ENCODE measurements at places on chromosomes 2 and 18. TPM values are rescaled to one million over a fixed set of nuclear protein-coding genes. Genes with fewer than 3 reads are reported as not detected.

Gene LOXHD1
- total RNA-seq = 1.6 TPM

Gene GPR45
- total RNA-seq = not detected

Gene DPYSL5
- not detected for total RNA-seq

Gene MROH2A
- not detected for total RNA-seq

Gene TWIST2
- 38.2 TPM for total RNA-seq

Gene HOXD12
- total RNA-seq = not detected

Gene ZNF519
- total RNA-seq = 9.1 TPM

Gene RTP5
- not detected for total RNA-seq

Gene PLA2R1
- total RNA-seq = 27.9 TPM

Gene RMDN2
- 9.8 TPM for total RNA-seq

Gene TMEM214
- total RNA-seq = 47.3 TPM

Gene SFT2D3
- total RNA-seq = 9.8 TPM

DNA sequence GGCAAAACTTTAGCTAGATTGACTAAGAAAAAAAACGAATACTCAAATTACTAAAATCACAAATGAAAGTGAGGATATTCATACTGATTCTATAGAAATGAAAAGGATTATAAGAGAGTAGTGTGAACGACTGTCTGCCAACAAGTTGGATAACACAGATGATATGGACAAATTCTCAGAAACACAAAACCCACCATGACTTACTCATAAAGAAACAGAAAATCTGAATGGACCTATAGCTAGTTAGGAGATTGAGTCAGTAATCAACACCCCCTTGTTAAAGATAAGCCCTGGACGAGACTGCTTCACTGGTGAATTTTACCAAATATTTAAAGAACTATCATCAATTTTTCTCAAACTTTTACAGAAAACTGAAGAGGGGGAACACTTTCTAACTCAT, 108.8 kb upstream of the TMEM200C start:
- DNase-seq = no peak
- no peaks in the 10 kb centered on the region for H3K36me3 ChIP-seq
- no peak overlapping the region for H3K27ac ChIP-seq

DNA sequence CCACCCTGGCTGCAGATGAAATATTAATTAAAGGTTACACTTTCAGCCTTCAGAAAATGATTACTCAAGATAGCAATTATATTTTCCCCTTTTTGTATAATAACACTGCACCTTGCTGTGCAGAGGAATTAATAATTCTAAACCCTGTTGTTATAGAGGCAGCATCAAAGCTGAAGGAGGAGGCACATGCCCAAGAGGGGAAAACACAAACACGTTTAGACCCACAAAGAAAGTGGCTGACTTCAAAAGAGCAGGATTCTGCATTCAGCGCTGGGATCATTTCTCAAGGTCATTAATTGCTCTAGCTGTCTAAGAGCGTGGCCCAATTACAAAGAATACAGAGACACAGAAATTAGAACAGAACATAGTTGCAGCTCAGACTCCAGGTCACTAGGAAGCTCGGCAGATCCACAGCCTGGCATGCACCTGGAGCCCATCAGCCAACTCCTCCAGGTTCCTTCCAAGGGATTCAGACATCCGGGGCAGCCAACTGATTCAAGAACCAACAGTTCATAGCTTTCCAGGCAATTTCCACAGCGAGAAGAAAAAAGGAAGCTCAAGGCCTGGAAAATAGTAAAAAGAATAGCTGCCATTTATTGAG, 102.3 kb upstream of the ID2 start:
- H3K4me1 ChIP-seq = no peaks in the 10 kb centered on the region
- no peaks in the 10 kb centered on the region for H3K36me3 ChIP-seq
- no peak overlapping the region for H3K27ac ChIP-seq
- no peak overlapping the region for H3K4me3 ChIP-seq
- H3K27me3 ChIP-seq = no peaks in the 10 kb centered on the region

- peak; percentile 8 for DNase-seq
- H3K4me1 ChIP-seq = no peaks in the 10 kb centered on the region
- no peak overlapping the region for H3K27ac ChIP-seq
- H3K4me3 ChIP-seq = no peak overlapping the region
Observed at GRCh38 chr2:241788572-241788971, 11.9 kb downstream of the GAL3ST2 start.

GRCh38 chr2:179460181-179460929, 195.7 kb upstream of the SESTD1 start:
- H3K27me3 ChIP-seq = no peaks in the 10 kb centered on the region
- no peak overlapping the region for H3K4me3 ChIP-seq
- H3K36me3 ChIP-seq = no peaks in the 10 kb centered on the region

GRCh38 chr2:168314236-168314635, 66.8 kb upstream of the STK39 start:
- H3K4me1 ChIP-seq = no peaks in the 10 kb centered on the region
- no peak for DNase-seq
- no peak overlapping the region for H3K27ac ChIP-seq
- no peaks in the 10 kb centered on the region for H3K27me3 ChIP-seq
- H3K36me3 ChIP-seq = no peaks in the 10 kb centered on the region
- H3K4me3 ChIP-seq = no peak overlapping the region

DNA sequence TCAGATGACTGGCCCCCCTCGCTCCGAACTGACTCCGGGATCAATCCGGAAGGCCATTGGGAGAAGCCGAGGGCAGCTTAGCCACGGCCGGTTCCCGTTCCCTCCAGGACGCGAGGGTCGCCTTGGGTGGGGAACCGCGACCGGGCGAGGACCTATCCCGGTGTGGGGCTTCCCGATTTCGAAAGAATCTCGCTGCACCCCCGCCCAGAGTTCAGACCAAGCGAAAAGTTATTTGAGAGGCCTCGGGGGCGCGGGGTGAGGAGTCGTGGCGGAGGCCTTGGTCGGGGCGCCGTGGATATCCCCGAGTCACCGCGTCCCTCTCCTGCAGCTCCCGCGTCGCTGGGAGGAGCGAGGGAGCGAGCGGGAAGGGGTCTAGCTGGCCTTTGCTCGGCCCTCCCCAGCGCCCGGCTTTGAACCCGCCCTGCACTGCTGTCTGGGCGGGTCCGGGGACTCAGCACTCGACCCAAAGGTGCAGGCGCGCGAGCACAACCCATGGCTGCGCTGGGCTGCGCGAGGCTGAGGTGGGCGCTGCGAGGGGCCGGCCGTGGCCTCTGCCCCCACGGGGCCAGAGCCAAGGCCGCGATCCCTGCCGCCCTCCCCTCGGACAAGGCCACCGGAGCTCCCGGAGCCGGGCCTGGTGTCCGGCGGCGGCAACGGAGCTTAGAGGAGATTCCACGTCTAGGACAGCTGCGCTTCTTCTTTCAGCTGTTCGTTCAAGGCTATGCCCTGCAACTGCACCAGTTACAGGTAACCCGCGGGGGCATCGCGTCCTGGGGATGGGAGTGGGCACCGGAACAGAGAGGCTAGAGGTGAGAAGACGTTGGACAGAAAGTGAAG, at the start of gene CYP27A1:
CYP27A1 (plus strand) TSS at position 457 of the 837 bp plus-strand sequence; CDS start at position 493, 36 bp downstream.
- H3K27me3 ChIP-seq = no peaks in the 10 kb centered on the region
- peak within 1 kb of the TSS; percentile 69 for H3K4me3 ChIP-seq
- H3K27ac ChIP-seq = peak within 1 kb of the TSS; percentile 91
- no peaks in the 10 kb centered on the region for H3K36me3 ChIP-seq
- no peaks in the 10 kb centered on the region for H3K4me1 ChIP-seq
- DNase-seq = peak; percentile 50

- H3K4me3 ChIP-seq = no peak overlapping the region
- no peak for DNase-seq
- H3K4me1 ChIP-seq = no peaks in the 10 kb centered on the region
- H3K36me3 ChIP-seq = no peaks in the 10 kb centered on the region
Observed at GRCh38 chr18:25646971-25647370, 295.0 kb upstream of the ZNF521 start.

DNA sequence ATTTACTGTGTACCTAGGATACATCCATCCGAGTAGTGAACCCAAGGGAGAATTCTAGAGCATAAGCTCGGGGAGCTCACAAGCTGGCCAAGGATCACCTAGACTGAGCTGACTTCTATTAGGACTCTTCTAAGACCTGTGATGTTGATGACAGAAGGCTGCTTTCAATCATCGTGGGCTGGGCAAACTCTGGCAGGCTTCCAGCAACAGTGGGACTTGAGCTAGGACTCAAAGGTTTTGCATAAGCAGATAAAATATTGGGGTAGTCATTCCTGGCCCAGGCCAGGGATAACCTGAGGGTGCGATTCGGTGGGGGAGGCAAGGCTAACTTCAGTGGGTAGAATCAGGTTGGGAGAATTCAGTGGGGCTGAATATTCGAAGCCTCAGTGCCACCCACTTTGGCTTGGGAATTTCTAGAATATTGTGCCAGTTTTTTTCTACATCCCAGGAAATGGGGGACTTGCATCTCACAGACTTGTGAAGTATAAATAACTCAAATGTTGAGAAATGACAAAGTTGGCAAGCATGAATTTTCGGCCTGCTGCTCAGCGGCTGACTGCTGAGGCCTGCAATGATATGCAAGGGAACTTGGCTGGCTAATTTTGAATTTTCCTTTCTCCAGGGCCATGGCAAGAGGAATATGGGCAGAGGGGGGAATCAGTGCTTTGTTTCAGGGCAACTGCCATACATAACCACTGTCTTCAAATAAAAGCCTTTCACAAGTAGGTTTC, 274.3 kb downstream of the PRKCE start:
- H3K4me1 ChIP-seq = no peaks in the 10 kb centered on the region
- no peak overlapping the region for H3K4me3 ChIP-seq
- H3K27ac ChIP-seq = peak overlapping the region; percentile 3
- no peaks in the 10 kb centered on the region for H3K36me3 ChIP-seq
- DNase-seq = no peak

DNA sequence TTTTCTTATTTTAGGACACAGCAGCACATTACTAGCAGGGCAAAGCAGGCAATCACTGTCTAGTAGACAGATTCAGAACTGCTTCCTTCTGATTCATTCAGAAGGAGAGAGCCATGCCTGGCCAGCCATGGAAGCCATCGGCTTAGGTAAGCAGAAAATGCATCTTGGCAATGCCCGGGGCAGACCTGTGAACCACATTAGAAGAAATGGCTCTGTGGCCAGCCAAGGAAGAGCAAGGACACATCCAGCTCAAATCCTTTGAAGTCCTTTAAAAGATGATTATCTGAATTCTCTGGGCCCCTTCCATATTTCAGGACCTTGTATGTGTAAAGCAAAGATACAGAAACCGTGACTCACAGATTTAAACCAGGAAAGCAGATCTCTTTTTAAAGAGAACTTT, 227.4 kb downstream of the PID1 start:
- no peaks in the 10 kb centered on the region for H3K27me3 ChIP-seq
- H3K27ac ChIP-seq = no peak overlapping the region
- no peaks in the 10 kb centered on the region for H3K36me3 ChIP-seq
- no peak overlapping the region for H3K4me3 ChIP-seq
- DNase-seq = no peak
- no peaks in the 10 kb centered on the region for H3K4me1 ChIP-seq

- H3K4me3 ChIP-seq = no peak overlapping the region
- no peaks in the 10 kb centered on the region for H3K4me1 ChIP-seq
- no peak overlapping the region for H3K27ac ChIP-seq
- no peaks in the 10 kb centered on the region for H3K27me3 ChIP-seq
- no peaks in the 10 kb centered on the region for H3K36me3 ChIP-seq
Observed at GRCh38 chr18:59387687-59388565, 28.9 kb upstream of the LMAN1 start.

- H3K4me3 ChIP-seq = no peak overlapping the region
- no peaks in the 10 kb centered on the region for H3K36me3 ChIP-seq
- DNase-seq = no peak
- H3K27ac ChIP-seq = no peak overlapping the region
- no peaks in the 10 kb centered on the region for H3K27me3 ChIP-seq
- no peaks in the 10 kb centered on the region for H3K4me1 ChIP-seq
Observed at GRCh38 chr18:61554117-61554776, 221.0 kb downstream of the CDH20 start.

GRCh38 chr18:77069931-77070330, 62.7 kb downstream of the MBP start:
- peaks cover 4% of the 10 kb centered on the region for H3K4me1 ChIP-seq
- H3K4me3 ChIP-seq = no peak overlapping the region
- no peaks in the 10 kb centered on the region for H3K36me3 ChIP-seq
- H3K27ac ChIP-seq = peak overlapping the region; percentile 92

DNA sequence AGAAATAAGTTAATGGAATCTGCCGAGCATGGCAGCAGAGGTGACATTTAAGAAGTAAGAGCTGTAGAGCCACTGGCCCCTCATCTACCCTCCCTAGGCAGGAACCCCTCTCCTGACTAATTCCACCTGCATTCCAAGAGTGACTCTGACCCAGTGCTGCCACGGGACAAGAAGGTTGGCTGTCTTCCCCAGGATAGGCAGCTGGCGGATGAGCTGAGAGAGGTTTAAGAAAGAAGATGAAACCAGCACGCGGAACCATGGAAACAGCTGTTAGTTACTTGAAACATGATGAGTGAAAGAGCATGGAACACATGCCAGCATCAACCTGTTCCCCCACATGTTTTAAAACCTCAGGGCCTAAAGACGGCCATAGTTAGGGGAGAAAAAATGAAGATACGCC, 74.1 kb downstream of the RND3 start:
- H3K4me1 ChIP-seq = no peaks in the 10 kb centered on the region
- no peaks in the 10 kb centered on the region for H3K36me3 ChIP-seq
- no peak for DNase-seq
- no peaks in the 10 kb centered on the region for H3K27me3 ChIP-seq
- no peak overlapping the region for H3K4me3 ChIP-seq

DNA sequence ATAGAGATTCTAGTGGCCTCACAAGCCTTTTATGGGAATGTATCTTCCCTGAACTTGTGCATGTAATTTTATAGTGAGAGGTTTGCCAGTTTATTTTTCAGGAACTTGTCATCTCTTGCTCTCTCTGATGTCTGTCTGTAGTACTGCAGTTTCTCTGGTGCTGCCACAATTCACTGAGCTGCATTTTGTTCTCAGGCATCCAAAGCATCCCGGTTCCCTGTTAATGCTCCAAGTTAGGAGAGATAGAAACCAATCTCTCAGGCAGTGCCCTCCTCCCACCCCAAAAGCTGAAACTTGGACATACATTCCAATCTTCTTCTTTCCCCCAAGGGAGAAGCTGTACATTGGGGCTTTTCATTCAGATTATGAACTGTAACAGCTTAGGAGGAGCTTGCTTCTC, 30.1 kb upstream of the GRB14 start:
- H3K4me1 ChIP-seq = no peaks in the 10 kb centered on the region
- no peak for DNase-seq
- H3K27ac ChIP-seq = no peak overlapping the region
- H3K36me3 ChIP-seq = no peaks in the 10 kb centered on the region

DNA sequence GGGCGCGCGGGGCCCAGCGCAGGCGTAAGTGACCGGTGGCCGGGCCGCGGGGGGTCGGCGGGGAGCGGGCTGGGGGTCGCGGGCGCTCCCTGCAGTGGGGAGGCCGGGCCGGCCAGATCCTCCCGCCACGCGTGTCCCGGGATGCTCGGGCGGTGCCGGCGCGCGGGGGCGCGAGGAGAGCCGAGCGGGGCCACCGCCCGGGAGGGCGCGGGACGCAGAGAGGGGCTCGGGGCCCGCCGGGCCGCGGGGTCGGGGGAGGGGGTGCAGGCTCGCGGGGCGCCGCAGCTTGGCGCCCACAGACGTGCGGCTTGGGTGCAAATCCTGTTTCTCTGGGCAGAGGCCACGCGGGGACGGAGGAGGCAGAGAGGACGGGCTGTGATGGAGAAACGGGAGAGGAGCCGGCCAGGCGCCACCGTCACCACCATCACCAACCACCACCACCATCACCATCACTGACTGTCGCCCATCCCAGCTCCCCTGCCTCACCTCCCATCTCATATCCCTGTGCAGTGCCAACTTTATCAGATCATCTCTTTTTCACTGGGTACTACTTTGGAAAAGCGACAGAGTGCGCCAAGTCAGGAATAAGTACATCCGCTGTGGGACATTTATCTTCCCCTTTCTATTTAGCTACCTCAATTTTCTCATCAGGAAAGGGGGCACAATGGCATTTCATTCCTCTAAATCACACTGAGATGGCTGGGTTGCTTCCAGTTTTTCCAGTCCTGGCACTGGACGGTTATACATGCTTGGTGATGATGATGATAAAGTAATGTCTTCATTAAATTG, 97.2 kb upstream of the GPR45 start:
- peak overlapping the region; percentile 35 for H3K27ac ChIP-seq
- no peak for DNase-seq
- peaks cover 20% of the 10 kb centered on the region for H3K27me3 ChIP-seq
- H3K36me3 ChIP-seq = no peaks in the 10 kb centered on the region
- H3K4me3 ChIP-seq = peak overlapping the region; percentile 54
- no peaks in the 10 kb centered on the region for H3K4me1 ChIP-seq

All from breast epithelium (tissue), 4 donors.